ENCODE measurements at places on chromosomes 7 and 10. TPM values are rescaled to one million over a fixed set of nuclear protein-coding genes. Genes with fewer than 3 reads are reported as not detected.

Gene YWHAG
- total RNA-seq: 77.9 TPM

DNA sequence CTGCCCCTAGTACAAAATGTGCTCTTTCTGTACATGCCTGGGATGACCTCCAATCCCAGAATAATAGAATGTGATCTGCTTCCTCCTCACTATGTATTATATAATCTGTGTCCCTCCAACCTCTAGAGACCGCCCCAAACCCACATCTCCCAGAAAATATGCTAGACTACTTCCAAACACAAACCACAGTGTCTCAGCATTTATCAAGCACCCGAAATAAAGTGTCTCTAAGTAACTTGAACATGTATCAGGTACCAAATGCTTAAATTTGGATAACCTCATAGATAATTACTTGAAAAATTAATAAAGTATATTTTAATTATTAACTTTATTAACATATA lies 16.1 kb downstream of the LYZL1 start:
- H3K4me3 ChIP-seq: no peak overlapping the region
- H3K27ac ChIP-seq: no peak overlapping the region
- no peak for DNase-seq
- peaks cover 2% of the 10 kb centered on the region for H3K4me1 ChIP-seq

DNA sequence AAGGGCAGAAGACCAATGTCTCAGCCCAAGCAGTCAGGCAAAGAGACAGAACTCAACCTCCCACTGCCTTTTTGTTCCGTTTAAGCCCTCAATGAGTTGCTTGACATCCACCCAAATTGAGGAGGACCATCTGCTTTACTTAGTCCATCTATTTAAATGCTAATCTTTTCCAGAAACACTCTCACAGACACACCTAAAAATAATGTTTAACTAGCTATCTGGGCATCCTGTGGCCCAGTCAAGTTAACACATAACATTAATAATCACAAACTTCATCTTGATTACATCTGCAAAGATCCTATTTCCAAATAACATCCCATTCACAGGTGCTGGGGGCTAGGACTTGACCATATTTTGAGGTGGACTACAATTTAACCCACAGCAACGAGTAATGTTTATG lies 115.7 kb downstream of the RAB11FIP2 start:
- DNase-seq: no peak
- no peak overlapping the region for H3K27ac ChIP-seq

GRCh38 chr10:52533986-52534385 lies 219.9 kb downstream of the DKK1 start:
- H3K4me3 ChIP-seq: no peak overlapping the region
- no peaks in the 10 kb centered on the region for H3K27me3 ChIP-seq
- no peaks in the 10 kb centered on the region for H3K36me3 ChIP-seq
- DNase-seq: no peak

DNA sequence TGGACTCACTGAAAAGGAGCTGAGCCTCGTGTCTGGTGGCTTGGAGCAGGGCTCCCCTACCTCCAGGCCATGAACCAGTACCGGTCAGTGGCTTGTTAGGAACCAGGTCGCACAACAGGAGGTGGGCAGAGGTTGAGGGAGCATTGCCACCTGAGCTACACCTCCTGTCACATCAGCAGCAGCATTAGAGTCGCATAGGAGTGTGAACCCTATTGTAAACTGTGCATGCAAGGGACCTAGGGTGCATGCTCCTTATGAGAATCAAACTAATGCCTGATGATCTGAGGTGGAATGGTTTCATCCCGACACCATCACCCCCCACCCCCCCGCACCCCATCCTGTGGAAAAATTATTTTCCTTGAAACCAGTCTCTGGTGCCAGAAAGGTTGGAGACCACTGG lies 50.4 kb downstream of the TSPAN15 start:
- H3K36me3 ChIP-seq: no peaks in the 10 kb centered on the region
- no peak for DNase-seq
- H3K27me3 ChIP-seq: no peaks in the 10 kb centered on the region
- no peak overlapping the region for H3K4me3 ChIP-seq
- H3K4me1 ChIP-seq: peaks cover 8% of the 10 kb centered on the region
- H3K27ac ChIP-seq: no peak overlapping the region

- no peaks in the 10 kb centered on the region for H3K36me3 ChIP-seq
- H3K4me1 ChIP-seq: no peaks in the 10 kb centered on the region
- H3K27ac ChIP-seq: no peak overlapping the region
- H3K4me3 ChIP-seq: no peak overlapping the region
- no peak for DNase-seq
Measured at GRCh38 chr10:36412942-36413341, 712.5 kb upstream of the ANKRD30A start.

Measured in activated CD8-positive, alpha-beta T cell treated with anti-CD3 and anti-CD28 coated beads, Interleukin-2, amount 10 ng/mL, durations not matched to agents 7 days and 5 days (primary cell).